CD4-positive, alpha-beta T cell treated with Interleukin-6 at 100 ng/mL for 8 hours (primary cell): ENCODE measurements at places on chromosomes 1 and 21.

GRCh38 chr1:4794020-4794780 is 139.8 kb downstream of the AJAP1 start:
- no peak for DNase-seq

GRCh38 chr1:153507926-153508583 is 27.7 kb downstream of the S100A6 start:
- no peak for DNase-seq

DNA sequence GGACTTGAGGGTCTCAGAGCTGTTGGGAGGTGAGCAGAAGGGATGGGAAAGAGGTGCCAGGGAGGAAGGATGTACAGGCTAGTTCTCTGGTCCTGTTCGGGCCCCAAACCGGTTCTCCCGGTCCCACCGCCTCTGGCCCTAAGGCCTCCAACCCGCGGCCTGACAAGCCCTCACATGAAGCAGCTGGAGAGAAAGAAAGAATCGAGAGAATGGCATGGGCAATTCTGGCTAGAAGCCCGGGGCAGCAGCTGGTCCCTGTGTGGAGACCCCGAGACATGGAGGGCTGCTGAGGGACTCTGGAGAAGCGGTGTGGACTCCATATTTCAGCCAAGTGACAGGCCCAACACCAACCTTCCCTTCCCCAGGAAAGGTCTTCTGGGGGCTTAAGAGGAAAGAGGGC is 730 bp downstream of the CDC42SE1 start:
- no peak for DNase-seq

GRCh38 chr1:180734366-180734765 is 102.5 kb downstream of the XPR1 start:
- no peak for DNase-seq

DNA sequence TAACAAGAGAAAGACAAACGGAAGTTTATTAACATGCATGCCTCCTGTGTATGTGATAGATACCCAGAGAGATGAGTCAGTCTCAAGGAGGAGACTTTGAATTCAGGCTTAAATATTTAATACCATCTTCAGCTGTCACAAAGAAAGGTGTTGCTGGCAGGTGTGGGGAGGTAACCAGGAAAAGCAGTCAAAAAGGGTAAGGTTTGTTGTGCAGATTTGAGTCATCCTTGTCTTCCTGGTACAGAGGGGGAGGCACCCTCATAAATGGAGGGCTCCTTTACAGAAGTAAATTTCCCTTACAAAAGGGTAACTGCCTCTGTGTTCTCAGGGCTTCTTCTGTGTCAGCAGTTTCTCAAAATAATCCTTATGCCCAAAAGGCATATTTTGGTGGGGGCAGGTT is 75.2 kb upstream of the B3GALT5 start:
- no peak for DNase-seq

- no peak for DNase-seq
Observed at GRCh38 chr21:30605968-30606367, 5.1 kb downstream of the KRTAP22-1 start.

DNA sequence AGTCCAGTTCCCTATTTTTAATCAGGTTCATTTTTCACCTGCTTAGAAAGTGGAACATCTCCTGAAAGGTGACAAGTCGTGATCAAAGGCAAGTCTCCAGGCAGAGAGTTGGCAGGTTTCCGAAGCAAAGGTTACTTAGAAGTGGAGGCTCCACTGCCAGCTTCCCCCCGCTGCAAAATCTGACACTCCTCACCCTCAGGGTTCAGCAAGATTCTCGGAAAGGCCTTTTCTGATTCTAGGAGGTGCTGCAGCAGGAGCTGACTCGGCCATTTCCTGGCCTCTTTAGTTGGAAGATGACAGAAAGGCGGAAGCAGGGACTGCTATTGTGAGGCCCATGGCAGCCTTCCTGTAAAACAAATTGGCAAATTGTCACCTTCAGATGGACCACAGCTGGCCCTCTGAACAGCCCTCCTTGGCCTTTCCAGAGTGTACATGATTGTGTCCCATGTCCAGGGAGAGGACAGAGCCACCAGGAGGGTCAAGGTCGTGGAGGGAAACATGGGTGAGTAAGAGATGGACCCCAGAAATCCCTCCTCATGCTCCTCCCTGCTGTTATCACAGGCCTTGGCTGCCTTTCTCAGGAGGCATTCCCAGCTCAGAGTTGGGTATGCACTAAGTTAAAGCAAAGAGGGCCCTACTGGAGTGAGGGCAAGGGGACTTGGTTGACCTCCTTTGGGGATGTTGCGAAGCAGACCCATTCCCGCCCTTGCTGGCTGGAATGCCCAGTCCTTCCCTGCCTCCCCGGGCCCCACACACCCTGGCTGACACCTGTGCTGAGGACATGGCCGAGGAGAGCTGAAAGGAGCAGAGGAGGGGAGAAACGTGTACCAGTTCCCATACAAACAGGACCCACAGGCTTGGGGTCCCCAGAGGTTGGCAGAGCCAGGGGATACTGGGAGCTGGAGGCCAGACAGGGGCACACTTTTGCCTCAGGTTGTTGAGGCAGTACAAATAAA is 115.5 kb upstream of the IRF2BP2 start:
- peak; percentile 63 for DNase-seq

DNA sequence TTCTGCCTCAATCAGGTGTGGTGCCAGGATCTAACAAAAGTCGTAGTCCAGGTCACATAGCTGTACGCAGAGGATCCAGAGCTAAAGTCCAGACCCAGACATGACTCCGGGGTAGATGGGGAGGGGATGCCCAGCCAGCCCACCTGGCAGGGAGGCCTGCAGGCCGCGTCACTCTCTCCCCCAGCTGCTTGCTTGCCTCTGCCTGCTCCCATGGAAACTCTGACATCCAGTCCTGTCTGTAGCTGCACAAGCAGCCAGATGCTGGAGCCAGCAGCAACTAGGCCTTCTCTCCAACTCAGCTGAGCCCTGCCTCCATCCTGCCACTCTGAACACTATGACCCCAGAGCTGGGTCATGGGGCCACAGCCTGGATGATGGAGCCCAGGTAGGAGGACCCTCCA is 8.1 kb downstream of the COL8A2 start:
- no peak for DNase-seq

GRCh38 chr1:9128520-9129265 is at the start of gene GPR157:
Gene GPR157 (minus strand): TSS chr1:9129102. CDS start chr1:9129027, 75 bp downstream.
- peak; percentile 88 for DNase-seq

GRCh38 chr1:194478731-194479130 is 1292.3 kb upstream of the B3GALT2 start:
- DNase-seq, result no peak

DNA sequence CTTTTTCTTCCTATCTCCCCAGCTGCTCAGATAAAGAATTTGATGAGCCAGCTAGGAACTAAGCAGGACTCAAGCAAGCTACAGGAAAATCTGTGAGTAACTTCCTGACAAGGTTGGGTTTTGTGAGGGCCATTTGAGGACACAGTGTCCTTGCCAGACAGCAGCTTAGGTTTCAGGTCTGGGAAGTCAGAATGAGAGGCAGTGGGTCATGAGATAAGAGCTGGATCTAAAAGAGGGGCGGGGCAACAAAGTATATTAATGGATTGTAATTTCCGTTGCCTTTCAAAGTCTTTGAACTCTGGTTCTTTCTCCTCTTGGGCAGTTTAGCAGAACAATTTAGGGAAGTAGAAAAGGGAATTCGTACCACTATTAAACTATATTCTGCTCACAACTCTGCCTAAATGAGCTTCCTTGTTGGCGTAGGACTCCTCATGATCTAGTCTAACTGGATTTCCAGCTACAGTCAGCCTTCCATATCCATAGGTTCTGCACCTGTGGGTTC is 16.6 kb downstream of the STX12 start:
- no peak for DNase-seq

- DNase-seq, result no peak
Observed at GRCh38 chr21:33015756-33016155, 10.0 kb upstream of the OLIG2 start.

DNA sequence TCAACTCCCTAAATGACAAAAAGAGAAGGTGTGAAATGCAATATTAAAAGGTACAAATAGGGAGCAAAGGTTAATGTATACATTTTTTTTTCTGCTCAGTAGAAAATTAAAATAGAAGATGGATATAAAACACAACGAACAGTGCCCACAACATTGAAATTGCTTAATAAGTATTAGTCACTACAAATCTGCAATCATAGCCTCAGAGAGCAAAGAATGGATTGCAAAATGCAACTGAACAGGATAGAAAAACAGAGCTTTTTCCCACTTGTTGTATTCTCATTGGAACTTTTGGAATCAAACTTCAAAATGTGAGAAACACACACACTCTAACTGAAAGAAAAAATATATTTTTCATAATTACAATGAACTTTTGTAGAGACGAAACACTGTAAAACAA is 552.2 kb upstream of the NCAM2 start:
- no peak for DNase-seq

- no peak for DNase-seq
Observed at GRCh38 chr1:158107916-158108315, 72.8 kb upstream of the CD1D start.

- no peak for DNase-seq
Observed at GRCh38 chr21:38354746-38355145, 98.0 kb downstream of the KCNJ15 start.

DNA sequence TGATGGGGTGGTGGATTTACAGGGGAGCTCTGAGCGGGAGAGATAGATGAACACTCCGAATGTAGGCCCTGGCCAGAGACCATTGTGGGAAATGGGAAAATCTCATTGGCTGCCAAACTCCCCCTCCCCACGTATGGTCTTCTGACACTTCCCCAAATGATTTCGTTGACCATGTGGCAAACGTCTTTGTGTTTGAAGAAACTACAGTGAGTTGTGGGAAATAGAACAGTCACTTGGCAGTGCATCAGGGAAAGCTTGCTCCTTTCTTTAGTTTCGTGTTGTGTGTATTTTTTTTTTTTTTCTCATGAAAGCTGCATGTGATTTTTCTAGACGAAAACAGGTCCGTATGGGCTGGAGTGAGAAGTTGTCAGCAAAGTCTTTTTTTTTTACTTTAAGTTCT is 25.0 kb upstream of the GRIK3 start:
- no peak for DNase-seq

GRCh38 chr1:48688102-48688760 is 88.5 kb downstream of the BEND5 start:
- no peak for DNase-seq

DNA sequence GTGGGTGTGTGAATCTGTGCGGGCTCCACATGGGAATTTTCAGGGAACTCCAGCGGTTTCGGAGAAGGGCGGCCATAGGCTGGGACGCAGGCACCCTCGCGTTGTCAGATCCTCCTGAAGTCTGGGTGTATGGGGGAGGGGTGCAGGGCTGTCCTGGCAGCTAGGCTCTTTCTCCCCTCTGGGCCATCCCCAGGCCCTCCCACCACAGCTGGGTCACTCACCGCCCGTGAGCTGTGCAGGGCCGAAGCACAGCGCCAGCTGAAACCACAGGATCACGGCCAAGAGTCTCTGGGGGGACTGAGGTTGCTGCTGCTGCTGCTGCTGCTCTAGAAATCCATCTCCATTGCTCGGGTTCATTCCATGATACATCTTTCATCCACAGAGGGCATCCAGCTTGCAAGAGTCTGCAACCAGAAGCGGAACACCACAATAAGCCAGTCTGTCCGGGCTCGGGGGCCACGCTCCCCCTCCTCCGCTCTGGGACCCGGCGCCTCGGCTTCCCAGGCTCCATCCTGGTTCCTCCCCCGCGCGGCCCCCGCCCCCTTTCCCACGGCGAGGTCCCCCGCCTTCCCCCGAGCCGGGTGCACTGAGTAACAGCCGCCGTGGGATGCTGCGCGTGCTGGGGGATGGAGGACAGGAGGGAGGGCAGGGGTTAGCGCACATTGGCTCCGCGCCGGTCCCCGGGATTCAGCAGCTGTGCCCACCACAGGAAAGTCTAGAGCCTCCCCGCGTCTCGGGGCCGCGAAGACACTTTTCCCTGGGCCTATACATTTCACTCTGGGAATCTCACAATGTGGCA is 720 bp downstream of the SUSD4 start:
- no peak for DNase-seq

- no peak for DNase-seq
Observed at GRCh38 chr1:201714542-201715329, 114.2 kb upstream of the IPO9 start.

DNA sequence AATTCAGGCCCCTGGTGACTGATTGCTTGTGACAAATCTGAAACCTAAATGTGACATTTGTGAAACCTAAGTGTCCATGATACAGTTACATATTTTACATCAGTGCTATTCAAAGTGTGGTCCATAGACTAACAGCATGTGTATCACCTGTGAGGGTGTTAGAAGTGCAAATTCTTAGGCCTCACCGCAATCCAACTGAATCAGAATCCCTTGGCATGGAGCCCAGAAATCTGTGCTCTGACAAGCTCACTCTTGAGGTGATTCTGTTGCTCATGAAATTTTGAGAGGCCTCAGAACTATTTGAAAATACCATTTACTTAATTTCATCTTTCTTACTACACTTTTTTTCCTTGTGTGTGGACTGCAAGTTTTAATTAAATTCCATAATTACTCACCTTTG is 587.9 kb downstream of the ADGRL2 start:
- no peak for DNase-seq

GRCh38 chr1:245837718-245838117 is 669.4 kb downstream of the SMYD3 start:
- DNase-seq, result no peak

GRCh38 chr1:34053660-34054059 is 111.4 kb downstream of the CSMD2 start:
- DNase-seq, result no peak

DNA sequence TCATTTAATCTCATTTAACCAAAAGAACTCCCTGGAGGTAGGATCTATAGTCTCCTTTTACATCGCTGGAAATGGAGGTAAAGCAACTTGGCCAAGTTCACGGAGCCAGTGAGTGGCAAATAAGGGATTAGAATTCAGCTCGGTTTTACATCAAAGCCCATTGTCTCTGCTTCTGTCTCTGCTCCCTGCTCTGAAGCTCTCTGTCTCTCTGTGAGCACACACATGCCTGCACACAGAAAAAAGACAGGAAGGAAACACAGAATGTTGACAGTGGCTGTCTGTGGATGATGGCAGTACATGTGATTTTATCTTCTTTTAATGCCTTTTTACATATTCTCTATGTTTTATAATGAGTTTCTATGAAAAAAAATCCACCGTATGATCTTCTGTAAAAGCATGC is 8.9 kb upstream of the DHRS3 start:
- peak; percentile 12 for DNase-seq

- peak; percentile 14 for DNase-seq
Observed at GRCh38 chr1:70685300-70686286, 274.5 kb downstream of the CTH start.
